Fibroblast of skin of back (primary cell): ENCODE measurements at places on chromosomes 5 and 9.

- DNase-seq: no peak
Observed at GRCh38 chr9:108058135-108058814, 568.7 kb upstream of the KLF4 start.

GRCh38 chr5:124056991-124057723, 545.2 kb downstream of the CSNK1G3 start:
- DNase-seq: no peak

- peak; percentile 39 for DNase-seq
Observed at GRCh38 chr9:2787065-2787464, 56.8 kb downstream of the PUM3 start.

- DNase-seq: no peak
Observed at GRCh38 chr5:134041570-134042411, 37.0 kb upstream of the VDAC1 start.

DNA sequence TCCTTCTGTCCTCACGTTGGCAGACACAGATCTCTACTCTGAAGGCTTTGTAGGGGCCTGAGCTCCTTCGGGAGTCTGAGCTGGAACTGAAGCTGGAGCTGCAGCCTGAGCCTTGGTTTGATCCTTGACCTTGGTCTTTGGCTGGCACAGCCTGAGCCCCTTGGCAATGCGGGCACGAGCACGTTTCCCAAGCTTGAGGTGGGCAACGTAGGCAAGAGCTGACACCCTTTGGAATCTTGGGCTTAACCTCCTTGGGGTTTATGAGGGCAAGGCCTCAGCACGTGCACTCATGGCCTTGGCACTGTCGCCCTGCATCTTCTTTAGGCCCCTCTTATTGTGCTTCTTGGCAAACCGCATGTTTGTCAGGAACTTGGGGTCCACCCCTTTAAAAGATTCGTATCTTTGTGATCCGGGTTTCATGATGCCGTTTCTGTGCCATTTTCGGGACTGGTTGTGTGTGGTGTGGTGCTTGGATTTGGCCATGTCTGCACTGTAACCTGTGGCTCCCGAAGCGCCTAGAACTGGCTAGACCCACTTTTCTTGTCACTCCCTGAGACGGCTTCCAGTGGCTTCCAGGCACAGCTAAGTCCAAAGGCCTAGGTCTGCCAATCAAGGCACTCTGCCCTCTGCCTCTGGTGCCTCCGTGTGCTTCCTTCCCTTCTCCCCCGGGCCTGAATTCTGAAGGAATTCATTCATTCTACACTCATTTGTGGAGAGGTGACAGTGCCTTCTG, 1.4 kb downstream of the SUSD1 start:
- no peak for DNase-seq

DNA sequence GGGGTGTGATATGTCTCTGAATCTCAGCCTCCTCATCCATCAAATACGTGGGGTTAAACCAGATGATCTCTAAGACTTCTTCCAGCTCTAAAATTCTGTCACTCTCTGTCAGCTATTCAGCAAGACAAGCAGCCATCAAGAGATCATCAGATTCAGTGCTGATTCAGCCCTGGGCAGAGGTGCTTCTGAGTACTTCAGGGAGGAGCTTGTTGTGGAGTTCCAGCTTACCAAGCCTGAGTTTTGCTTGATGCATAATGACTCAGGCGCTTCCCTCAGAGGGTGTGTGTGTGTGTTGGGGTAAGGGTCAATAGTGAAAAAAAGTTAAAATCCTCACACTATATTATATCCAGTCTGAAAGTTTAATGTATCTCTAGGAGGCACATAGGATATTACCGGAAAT, 29.6 kb upstream of the TAF1L start:
- DNase-seq: no peak

GRCh38 chr9:79369676-79370075, 202.1 kb upstream of the TLE4 start:
- DNase-seq: no peak

GRCh38 chr9:37983381-37984067, 79.6 kb upstream of the SLC25A51 start:
- no peak for DNase-seq

GRCh38 chr5:84392836-84393235, 8.2 kb upstream of the EDIL3 start:
- DNase-seq: no peak

GRCh38 chr5:128774605-128775004, 190.7 kb upstream of the SLC27A6 start:
- DNase-seq: no peak

- no peak for DNase-seq
Observed at GRCh38 chr9:8684978-8685708, 885.6 kb upstream of the DMAC1 start.

DNA sequence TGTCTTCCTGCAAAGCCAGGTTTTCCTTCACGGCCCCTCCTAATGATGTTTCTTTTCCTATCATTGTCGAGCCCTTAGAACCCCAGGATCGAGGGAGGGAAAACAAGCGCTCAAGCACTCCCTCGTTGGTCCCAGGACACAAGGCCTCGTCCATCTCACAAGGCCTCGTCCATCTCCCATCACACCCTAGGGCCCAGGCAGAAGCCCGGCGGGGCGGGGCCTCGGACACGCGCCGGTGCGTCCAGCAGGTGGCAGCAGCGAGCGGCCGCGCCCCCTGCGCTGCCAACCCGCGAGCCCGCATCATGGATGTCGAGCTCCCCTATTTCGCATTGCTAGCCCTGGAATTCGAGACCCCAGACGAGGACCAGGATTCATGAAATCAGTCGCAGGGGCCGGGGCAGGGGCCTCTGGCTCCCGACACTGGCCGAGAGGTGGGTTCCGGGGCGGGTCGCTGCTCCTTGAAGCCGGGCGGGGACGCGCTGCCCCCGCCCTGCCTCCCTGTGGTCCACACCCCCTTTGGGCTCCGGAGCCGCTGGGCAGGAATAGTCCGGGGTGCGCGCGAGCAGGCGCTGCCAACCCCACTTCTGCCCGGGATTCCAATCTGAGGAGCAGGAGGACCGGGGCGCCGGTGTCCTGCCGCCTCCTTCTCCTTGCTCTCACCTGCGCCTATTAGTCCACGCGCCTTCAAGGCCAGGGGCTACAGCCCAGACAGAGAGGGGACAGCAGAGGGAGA, at the start of gene ABLIM3:
ABLIM3 (plus strand) TSS at position 270 of the 733 bp plus-strand sequence. CDS start 603 bp downstream, outside the sequence.
- DNase-seq: peak; percentile 64

GRCh38 chr5:75622564-75622963, 11.3 kb downstream of the ANKDD1B start:
- no peak for DNase-seq

- no peak for DNase-seq
Observed at GRCh38 chr5:116651653-116652052, 77.0 kb upstream of the SEMA6A start.

- no peak for DNase-seq
Observed at GRCh38 chr5:17735761-17736160, 101.5 kb downstream of the TAF11L14 start.

DNA sequence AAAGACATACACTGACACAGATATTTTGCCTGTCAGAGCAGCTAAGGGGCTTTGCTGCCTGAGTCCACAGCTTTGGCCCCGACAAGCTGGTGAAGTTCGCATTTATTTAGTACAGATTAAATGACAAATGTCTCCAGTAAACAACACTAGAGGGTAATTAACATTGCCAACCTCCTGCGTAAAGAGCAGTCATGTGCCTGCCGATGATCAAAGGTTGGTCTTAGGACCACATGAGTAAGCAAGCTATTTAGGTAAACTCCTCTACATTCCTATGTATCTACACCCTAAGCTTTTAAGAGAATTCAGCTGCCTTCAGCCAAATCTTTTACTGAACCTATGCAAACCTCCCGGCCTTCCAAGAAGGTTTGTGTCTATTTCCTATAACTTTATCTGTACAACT, 73.0 kb upstream of the PJA2 start:
- DNase-seq: no peak

DNA sequence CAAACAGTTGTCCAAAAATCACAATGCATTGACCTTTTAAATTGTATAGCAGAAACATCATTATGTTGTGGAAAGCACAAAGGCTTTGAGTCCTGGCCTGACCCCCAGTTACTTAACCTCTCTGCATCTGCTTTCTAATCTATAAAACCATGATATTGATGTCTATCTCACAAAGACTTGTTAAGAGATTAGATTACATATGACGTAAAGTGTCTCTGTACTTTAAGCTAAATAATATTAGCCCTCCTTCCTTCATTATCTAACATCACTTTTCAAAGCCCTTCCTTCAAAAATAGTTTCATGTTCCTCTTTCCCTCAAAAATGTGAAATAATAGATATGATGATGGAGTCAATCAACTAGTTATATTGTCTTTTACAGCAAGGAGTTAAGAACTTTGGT, 3.4 kb downstream of the ADAMTS6 start:
- no peak for DNase-seq

GRCh38 chr5:121913418-121913817, 48.4 kb upstream of the SRFBP1 start:
- no peak for DNase-seq

- peak; percentile 18 for DNase-seq
Observed at GRCh38 chr9:112081918-112082729, 93.0 kb downstream of the SUSD1 start.

DNA sequence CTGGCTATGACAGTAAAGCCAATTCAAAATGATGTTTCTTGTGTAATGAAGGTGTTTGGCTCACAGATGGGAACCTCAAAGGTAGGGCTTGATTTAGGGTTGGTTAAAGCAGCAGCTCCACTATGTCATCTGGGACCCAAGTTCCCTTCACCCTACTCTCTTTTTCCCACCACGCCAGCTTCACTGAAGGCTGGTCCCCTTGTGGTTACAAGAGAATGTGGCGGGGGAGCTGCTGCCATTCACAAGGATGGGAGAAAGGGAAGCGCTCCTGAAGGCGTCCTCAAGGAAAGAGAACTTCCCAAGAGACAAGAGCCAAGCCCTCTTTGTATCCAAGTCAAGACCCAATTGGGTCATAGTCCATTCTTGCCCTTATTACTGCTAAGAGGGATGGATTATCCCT, 72.7 kb downstream of the NTRK2 start:
- DNase-seq: no peak

DNA sequence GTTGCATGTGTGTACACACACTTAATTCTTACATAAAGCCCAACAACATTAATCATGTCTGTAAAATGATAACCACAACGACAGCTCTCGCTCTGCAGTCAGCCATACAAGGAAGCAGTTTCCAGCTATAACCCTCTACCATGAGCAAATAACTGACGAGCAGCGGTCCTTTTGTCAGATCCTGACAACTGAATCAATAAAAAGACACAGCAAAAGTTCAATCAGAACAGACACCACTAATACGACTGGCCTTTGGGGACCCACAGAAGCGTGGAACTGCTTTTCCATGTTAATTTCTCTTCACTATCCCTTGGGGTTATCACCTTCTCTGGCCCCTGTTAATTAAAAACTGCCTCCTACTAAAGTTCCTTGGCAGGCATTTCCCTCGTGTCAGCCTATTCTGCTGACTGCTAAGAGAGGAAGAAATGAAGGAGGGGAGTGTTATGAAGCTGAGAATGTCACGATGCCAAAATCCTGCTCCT, 722.8 kb upstream of the GRAMD2B start:
- peak; percentile 38 for DNase-seq

- no peak for DNase-seq
Observed at GRCh38 chr9:26457151-26457550, 435.5 kb downstream of the CAAP1 start.

DNA sequence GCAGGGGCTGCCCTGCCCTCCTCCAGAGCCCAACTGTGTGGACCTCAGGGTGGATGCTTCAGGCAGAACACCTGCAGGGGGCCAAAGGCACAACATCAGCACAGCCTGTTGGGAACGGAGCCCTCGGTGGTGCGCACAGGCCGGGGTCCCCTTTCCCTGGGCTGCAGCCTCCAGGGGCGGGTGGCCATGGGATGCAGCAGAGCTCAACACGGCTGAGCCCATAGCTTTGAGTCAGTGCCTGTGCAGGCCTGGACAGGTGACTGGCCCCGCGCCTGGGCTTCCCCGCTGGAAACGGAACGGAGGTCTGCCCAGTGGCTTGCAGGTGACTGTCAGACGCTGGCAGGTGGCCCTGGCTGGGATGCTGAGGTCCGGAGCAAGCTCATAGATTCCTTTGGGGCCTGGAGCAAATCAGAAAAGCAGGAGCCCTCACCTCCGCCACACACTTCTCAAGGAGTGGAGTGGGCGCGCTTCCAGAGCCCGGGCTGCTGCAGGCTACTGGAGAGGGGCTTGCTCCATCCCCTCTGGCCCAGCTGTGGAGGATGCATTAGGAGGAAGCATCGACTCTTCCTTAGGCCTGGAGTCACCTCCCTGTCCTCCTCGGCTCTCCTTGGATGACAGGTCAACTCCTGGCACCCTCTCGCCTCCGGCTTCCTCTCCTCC, 69.8 kb upstream of the RNU6ATAC start:
- DNase-seq: no peak

- DNase-seq: peak; percentile 35
Observed at GRCh38 chr9:90870621-90871326, 69.2 kb downstream of the SYK start.

DNA sequence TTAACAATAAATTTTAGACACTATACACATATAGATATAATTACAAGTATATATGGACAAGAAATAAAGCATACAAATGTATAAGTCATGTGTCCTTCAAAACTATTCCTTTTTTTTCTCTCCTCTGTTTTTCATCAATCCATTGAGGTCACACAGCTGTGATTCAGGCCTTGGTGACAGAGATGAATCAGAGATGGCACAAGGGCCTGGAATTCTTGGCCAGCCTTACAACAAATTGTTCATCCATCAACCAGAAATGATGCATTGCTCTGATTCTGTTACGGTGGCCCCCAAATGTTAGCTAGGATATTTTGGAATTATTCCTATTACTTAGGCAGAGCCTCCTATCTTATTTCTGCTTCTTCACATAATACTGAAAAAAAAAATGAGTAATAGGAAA, 108.7 kb upstream of the MPDZ start:
- peak; percentile 63 for DNase-seq

- DNase-seq: peak; percentile 34
Observed at GRCh38 chr9:112288029-112288428, 45.4 kb downstream of the PTBP3 start.

DNA sequence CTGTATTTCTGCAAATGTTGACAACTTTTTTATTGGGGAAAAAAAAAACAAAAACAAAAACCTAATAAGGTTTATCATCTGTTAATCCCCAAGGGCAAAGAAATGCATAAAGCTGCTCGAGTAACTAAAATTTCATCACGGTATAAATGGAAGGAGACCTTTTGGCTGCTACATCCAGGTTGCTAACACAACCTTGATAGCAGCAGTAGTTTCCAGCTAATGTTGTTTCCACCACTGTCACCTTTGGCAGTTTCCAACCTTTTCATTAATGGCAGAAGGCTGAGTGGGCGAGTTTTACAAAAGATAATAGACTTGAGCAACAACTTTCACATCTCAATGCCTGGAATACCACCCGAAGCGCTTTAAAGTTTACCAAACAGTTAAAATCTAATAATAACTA, 8.5 kb downstream of the PAIP1 start:
- DNase-seq: no peak
